ENCODE measurements at places on chromosomes 1 and 21.
A peak's percentile ranks its signal among the peaks of the same experiment; 100 is the strongest.

DNA sequence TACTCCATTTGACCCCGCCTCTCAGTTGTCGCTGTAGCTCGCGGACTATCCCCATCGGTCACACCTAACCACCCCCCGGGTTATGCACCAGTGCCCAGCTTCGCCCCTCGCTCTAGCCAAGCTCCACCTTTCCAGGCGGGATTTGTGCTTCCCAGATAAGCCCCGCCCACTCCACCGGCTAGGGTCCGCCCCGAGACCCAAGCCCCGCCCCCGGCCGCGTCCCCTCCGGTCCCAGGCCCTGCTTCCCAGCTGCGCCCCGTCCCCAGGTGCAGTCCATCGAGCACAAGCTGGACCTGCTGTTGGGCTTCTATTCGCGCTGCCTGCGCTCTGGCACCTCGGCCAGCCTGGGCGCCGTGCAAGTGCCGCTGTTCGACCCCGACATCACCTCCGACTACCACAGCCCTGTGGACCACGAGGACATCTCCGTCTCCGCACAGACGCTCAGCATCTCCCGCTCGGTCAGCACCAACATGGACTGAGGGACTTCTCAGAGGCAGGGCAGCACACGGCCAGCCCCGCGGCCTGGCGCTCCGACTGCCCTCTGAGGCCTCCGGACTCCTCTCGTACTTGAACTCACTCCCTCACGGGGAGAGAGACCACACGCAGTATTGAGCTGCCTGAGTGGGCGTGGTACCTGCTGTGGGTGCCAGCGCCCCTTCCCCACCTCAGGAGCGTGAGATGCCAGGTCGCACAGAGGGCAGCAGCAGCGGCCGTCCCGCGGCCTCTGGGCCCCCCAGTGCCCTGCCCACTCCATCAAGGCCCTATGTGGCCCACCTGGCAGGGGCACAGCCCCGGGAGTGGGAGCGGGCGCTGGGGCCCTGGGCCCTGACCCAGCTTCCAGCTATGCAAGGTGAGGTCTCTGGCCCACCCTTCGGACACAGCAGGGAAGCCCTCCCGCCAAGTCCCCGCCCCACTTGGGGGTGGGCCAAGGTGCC, 23.9 kb downstream of the CITED4 start:
- no peak for DNase-seq

- no peak for DNase-seq
Measured at GRCh38 chr1:229318056-229318455, 24.8 kb downstream of the CCSAP start.

DNA sequence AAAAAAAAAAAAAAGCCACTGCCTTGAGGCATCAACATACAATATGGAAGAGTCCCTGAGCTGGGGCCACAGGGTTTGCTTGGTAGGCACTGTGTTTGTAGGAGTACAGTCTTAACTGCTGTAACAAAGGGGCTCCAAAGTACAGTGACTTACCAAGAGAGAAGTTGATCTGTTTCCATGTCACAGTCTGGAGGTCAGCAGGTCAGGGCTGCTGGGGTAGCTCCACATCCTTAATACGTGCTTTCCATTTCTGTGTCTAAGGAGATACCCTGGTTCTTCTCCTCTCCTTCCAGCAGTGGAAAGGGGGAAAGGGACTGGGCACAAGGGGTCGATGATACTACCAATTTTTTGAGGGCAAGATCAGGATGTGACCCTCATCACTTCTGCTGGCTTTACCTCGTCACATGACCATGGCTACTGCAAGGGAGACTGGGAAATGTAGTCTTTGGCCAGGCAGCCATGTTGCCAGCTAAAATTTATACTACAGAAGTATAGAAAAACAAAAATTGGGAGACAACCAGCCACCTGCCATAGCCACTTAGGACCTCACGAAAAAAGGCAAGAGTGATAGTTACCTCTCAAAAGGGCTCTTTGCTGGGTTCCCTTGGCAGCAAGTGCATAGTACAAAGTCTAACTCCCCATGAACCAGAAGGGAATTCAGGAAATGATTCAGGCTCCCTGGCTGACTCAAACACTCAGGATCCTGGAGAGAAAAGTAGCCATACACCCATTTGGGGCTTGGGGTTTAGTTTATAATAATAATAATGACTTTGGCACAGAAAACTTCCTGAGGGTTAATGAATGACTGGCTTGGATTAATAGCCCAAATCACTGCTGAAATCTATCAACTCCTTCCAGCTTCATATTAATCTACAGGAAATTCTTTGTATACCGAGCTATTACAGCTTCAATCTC, 52.7 kb upstream of the ATP5PO start:
- DNase-seq, result no peak

DNA sequence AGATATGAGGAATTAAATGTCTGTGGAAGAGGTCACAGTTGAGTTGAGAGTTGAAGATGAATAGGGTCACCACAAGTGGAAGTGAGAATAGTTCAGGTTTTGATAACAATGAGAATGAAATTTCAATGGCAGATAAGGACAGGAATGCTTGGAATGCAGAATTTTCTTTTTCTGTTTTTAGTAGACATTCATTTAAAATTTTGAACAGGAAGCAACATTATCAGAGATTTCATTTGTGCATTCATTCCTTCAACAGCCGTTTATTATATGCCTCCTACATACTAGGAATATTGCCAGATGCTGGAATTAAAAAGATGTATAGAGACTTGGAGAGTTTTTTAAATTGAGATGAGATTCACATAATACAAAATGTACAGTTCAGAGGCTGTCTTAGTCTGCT, 126.8 kb downstream of the ITSN1 start:
- DNase-seq, result no peak

DNA sequence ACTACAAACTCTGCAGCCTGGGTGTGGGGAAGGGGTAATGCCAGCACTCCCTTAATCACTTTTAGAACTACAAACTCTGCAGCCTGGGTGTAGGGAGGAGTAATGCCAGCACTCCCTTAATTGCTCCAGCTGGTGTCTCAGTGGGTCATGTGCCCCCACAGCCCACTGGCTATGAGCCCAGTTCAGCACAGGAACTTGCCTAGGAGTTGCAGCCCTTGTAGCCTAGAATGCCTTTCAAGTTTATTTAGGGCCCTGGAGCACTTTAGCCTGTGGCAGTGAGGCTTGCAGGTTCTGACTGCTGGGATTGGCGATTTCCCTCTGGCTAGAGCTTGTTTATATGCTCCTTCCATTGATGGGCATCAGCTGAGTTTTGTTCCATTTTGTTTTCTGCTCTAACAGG, 17.1 kb downstream of the VN1R5 start:
- DNase-seq, result peak; percentile 29

DNA sequence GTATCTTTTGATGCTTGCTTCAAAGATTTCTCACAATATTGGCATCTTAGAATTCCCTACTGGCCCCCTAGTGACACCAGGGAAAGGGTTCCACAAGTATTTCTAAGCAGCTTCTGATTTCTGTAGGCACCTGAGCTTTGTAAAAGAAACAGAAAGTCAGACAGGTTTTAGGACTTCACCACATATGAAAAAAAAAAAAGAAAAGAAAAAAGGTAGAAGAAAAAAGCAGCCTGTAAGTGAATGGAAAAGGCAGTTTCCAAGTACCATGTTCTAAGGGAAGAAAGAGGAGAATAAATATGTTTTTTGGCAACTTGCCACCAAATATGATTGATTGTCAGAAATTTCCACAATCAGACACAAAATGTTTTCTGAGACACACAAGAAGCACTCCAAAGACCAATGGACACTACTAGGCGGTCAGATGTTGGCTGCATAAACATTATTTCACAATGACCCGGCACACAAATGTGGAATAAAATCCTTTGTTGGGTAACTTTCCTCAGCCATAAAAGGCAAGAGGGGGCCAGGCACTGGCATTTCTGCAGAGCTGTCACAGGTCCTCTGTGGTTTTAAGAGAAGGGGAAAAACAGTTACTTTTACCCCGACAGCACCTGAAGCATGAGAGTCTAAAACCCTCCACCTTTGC, 12.7 kb upstream of the CPLANE2 start:
- no peak for DNase-seq

- DNase-seq, result no peak
Measured at GRCh38 chr1:54248966-54249365, 49.0 kb downstream of the MRPL37 start.

DNA sequence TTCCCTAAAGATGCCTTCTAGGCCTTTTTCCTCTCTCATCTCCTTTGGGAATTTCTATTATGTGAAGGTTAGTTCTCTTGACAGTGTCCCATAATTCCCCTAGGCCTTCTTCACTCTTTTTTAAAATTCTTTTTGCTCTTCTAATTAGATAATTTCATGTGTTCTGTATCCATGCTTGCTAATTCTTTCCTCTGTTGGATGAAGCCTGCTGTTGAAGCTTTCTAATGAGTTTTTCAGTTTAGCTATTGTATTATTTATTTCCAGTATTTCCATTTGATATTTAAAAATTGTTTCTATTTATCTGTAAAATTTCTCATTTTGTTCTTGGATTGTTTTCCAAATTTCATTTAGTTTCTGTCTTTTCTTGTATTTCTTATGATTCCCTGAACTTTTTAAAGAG, 28.5 kb upstream of the FAM163A start:
- DNase-seq, result no peak

DNA sequence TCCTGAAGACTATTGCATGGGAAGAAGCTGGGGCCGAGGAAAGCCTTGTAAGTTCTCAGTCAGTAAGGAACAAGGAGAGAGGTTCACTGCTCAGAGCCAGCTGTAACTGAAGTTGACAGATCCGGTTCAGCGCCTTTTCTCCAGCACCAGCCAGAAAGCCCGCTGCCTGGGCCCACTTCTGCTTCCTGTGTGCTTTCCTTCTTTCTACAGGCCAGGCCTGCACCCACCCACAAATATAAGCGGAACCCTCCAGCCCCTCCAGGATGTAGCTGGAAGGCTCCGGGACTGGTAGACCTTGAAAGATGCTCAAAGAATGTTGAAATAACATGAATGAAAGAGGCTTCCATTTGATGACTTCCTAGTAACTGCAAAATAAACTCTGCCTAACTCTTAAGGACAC, 38.8 kb downstream of the PARP1 start:
- no peak for DNase-seq

GRCh38 chr1:84758968-84759491, 68.8 kb upstream of the SSX2IP start:
- DNase-seq, result no peak

- peak; percentile 85 for DNase-seq
Measured at GRCh38 chr1:179175011-179175841, 54.3 kb downstream of the ABL2 start.

DNA sequence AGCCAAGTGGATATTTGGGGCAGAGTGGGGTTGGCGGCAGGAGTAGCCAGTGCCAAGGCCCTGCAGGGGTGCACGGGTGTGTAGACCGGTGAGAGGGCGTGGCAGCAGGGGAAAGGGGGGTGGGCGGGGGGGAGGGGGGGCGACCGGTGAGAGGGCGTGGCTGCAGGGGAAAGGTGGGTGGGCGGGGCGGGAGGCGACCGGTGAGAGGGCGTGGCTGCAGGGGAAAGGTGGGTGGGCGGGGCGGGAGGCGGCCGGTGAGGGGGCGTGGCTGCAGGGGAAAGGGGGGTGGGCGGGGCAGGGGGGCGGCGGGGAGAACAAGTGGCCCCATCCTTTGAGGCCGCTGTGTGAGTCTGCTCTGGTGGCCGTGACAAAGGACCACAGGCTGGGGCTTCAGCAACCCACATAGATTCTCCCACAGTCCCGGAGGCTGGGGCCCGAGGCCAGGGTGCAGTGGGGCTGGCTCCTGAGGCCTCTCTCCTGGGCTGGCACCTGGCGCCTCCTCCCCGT, 25.8 kb downstream of the RRP1 start:
- no peak for DNase-seq

DNA sequence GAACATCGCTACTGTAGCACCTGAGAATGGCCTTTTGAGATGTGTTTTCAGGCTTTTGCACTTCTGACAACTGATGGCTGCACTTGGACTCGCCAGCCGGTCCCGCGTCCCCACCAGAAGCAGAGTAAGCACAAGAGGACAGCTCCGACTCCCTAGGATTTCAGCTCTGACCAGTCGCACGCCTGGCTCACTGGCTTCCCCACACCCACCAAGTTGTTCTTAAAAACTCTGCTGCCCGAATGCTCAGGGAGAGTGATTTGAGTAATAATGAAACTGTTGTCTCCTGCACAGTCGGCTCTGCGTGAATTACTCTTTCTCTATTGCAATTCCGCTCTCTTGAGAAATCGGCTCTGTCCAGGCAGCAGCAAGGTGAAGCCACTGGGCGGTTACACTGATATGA, 40.2 kb upstream of the NLRP3 start:
- DNase-seq, result no peak

GRCh38 chr21:26845066-26845758, at the start of gene ADAMTS1:
Gene ADAMTS1, minus strand, starts transcription at chr21:26845409. Its CDS starts 455 bp downstream, at chr21:26844954.
- peak; percentile 96 for DNase-seq

- no peak for DNase-seq
Measured at GRCh38 chr1:101170506-101171050, 66.2 kb upstream of the S1PR1 start.

All from globus pallidus (tissue), 1 donor.